ENCODE measurements at places on chromosomes 6 and 20.

GRCh38 chr6:84269947-84270733 lies 42.7 kb upstream of the CEP162 start:
- DNase-seq, result no peak

GRCh38 chr20:50278377-50278683 lies 87.7 kb downstream of the CEBPB start:
- DNase-seq, result no peak

GRCh38 chr6:132592855-132593254 lies 3.3 kb upstream of the TAAR5 start:
- no peak for DNase-seq

- no peak for DNase-seq
These were observed 320.3 kb downstream of the BMP2 start for GRCh38 chr20:7087803-7088202.

DNA sequence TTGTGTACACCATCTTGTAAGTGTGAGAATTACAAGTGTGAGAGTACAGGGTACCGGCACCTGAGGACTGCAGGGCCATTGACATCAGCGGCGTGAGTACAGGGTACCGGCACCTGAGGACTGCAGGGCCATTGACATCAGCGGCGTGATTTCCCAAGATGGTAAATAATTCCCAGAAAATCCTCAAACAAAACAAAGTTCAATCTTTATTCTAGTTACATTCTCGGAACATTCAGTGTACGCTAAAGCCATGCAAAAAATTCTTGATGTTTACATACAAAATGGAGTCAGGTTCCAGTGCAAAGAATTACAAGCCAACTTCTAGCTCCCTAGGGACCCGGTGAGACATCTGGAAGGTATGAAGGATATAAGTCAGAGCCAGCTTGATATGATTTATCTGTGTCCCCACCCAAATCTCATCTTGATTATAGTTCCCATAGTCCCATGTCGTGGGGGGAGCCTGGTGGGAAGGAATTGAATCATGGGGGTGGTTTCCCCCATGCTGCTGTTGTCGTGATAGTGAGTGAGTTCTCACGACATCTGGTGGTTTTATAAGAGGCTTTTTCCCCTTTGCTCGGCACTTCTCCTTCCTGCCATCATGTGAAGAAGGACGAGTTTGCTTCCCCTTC lies 172.7 kb downstream of the TTLL2 start:
- no peak for DNase-seq

DNA sequence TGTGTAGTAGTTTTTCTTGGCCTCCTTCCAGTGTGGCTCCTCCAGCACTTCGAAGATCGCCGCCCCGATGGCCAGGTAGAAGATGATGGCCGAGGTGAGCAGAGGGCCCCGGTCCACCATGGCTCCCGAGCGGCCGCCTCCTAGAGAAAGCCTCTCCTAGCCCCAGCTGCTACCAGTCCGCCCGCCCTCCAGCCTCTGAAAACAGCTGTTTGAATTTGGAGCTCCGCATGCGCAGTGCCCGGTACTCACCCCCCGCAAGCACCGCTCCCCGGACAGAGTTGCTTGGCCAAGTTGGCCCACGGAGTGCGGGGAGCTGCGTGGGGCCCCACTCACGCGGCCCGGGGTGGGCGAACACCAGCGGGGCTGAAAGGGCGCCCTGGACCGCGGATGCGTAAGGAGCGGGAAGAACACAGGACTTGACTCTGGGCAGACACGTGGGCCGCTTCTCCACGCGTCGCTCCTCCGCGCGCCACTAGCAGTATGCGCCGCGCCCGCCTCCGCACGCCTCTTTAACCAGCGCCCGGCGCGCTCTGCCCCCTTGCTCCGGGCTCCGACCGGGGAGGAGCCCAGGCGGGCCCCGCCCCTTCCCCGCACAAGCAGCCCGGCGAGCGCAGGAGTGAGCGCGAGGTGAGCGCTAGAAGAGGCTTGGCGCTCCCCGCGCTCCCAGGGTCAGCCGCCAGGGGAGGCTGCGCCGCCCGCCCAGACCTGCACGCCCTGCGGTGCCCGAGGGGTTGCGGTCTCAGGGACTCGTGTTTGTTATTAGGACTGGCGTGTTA lies at the start of gene KCNK5:
TSS of gene KCNK5 (minus strand) at position 484 of the 776 bp plus-strand sequence. CDS start at position 120, 364 bp downstream.
- peak; percentile 81 for DNase-seq

DNA sequence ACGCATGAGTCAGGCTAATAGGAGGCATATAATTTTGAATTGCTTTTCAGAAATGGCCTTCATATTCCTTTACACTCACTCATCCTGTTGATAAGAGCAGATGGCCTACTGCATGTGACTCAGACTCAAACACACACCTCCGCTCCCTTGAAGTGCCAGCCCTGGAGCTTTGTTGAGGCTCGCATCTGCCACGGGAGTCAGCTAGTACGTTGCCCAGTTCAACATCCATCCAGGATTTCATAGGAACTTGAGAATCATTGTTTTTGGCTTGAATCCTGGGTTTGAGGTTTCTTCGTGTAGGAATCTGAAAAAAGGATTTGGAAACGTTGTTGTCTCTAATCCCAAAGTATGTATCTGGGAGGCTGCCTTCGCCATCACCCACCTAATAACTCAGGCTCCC lies 87.4 kb upstream of the JAG1 start:
- no peak for DNase-seq

GRCh38 chr6:81575442-81575841 lies 177.0 kb downstream of the TENT5A start:
- DNase-seq, result no peak

DNA sequence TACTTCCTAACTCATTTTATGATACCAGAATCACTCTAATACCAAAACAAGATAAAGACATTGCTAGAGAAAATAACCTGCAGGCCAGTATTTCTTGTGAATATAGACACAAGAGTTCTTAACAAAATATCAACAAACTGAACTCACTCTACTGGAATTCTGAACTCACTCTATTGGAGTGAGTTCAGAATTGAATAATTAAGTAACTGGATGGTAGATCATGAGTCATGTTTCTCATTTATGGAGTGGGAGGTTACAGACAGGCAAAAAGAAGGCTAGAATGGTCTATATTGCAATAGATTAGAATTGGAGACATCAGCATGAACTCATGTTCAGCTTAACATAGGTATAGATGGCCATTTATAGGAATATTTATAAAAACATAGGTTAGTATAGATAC lies 26.6 kb upstream of the C6orf58 start:
- no peak for DNase-seq

- peak; percentile 76 for DNase-seq
These were observed 9.2 kb downstream of the ITPA start for GRCh38 chr20:3218307-3218988.

- no peak for DNase-seq
These were observed 443.9 kb downstream of the CDKAL1 start for GRCh38 chr6:20978151-20978614.

DNA sequence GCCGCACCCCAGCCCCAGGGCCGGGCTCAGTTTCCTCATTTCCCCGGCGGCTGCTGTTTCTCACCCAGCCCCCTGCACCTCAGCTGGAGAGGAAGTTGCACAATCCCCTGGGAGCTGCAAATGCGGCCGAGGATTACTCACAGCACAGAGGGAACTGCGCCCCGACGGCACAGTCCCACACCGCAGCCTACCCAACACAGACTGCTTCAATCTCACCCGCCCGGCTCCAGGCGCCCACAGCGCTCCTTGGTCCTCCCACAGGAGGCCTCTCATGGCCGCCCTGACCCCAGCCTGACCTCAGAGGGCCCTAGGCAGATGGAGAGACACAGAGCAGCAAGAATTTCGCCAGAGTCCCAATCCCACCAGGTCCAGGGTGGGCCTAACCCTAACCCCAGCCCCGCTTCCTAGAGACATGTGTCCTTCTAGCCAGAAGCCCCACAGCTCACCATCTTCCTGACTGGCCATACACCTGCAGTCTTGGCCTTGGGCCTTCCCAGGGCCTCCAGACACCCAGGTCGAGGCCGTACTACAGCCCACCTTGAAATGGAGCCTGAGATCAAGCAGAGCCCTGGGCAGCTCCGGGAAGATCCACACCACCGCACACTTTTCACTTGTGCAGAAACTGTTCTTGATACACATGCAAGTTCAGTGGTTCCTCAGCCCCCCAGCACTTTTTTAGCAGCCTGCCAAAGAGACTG lies 11.7 kb downstream of the TFEB start:
- DNase-seq, result no peak

- DNase-seq, result no peak
These were observed 39.3 kb upstream of the TTPAL start for GRCh38 chr20:44436393-44436792.

GRCh38 chr6:39792540-39793450 lies 619 bp downstream of the DAAM2 start:
- no peak for DNase-seq

DNA sequence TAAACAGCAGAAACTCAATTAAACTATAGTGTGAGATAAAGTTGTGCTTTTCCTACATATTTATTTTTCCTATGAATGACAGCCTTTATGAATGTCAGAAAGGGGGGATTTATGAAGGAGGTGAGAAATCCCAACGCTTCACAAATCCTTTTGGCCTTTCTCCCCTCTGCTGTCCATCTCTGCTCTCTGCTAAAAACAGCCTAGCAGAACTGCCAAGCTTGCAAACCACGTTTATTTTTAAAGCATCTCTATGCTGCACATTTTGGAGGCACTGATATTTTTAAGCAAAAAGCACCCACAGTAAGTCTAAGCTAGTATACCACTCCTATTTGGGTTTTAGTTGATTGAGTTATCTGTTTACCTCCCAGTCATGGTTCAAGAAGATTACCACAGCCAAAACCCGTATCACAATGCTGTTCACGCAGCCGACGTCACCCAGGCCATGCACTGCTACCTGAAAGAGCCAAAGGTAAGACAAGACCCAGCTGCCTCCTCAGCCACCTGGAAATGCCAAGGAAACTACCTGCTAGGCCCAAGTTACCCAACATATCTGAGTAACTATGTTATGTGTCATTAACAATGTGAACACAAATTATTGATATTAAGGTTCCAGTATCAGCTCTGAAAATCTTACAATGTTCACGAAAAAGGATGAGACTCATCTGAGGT lies 96.3 kb downstream of the MTFR2 start:
- no peak for DNase-seq

GRCh38 chr6:148242180-148242579 lies 100.5 kb upstream of the SASH1 start:
- no peak for DNase-seq

DNA sequence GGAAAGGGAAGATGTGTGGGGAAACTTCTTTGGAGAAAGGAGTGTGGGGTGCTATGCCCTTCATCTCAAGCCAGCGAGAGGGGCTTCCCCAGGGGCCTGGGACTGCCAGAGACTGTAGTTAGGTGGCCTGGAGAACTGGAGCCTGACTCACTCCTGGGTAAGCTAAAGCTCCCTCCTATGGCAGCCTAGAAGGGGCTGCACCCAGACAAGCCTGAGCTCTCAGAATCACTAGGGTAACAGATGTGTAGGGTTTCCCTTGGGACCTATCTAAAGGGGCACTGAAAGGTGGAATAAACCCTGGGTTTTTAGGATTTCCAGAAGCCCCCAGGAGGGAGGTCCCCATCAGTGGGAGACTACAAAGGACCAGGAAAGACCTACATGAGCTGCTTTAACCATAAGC lies 1.6 kb upstream of the ARMC2 start:
- no peak for DNase-seq

DNA sequence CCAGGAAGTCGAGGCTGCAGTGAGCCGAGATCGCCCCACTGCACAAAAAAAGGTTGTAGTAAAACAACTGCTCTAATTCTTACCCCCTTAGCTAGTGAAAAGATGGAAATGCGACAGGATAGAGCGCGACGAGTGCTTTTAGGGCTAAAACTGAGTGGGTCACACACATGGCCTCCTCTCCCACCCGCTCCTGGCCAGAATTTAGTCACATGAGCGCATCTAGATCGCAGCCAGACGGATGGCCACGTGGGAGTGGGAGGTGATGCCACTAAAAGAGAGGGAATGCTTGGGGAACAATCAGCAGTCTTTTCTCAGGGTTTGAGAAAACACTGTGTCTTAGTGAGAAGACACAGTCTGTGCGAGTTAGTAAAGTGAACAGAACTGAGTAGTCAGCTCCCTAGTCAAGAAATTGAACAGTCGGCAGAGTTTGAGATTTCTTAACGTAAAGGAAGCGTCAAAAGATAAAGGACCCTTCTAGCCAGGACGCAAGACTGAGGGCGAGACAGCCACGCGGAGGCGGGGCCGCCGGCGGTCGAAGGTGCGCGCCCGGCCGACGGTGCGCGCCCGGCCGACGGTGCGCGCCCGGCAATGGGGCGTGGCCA lies 664 bp upstream of the ACTR5 start:
- DNase-seq, result no peak

- DNase-seq, result no peak
These were observed 138.2 kb downstream of the UNC5CL start for GRCh38 chr6:40900791-40901190.

- DNase-seq, result no peak
These were observed 55.3 kb upstream of the ADTRP start for GRCh38 chr6:11833626-11834592.

GRCh38 chr20:58524814-58525213 lies 9.6 kb upstream of the APCDD1L start:
- no peak for DNase-seq

- DNase-seq, result no peak
These were observed 1.4 kb downstream of the PHACTR3 start for GRCh38 chr20:59605601-59606364.

- DNase-seq, result no peak
These were observed 6.4 kb downstream of the PTK6 start for GRCh38 chr20:63530788-63531160.

DNA sequence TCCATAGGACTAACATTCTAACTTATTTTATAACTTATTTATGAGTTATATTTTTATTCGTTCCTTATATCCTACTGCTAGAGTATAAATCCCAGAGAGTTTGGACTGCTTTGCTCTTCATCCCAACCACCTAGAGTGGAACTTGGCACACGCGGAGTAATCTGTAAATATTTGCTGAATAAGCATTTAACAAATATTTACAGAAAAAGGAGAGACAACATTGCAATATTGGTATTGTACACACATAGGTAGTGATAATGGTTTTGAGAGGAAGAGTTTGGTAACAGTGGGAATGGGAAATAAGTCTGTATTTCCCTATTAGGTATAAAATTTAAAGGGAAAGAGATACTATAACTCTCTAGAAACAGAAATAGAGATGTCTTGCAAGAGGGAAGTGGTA lies 634.8 kb upstream of the CITED2 start:
- no peak for DNase-seq

- no peak for DNase-seq
These were observed 55.1 kb downstream of the ID4 start for GRCh38 chr6:19892260-19892659.

DNA sequence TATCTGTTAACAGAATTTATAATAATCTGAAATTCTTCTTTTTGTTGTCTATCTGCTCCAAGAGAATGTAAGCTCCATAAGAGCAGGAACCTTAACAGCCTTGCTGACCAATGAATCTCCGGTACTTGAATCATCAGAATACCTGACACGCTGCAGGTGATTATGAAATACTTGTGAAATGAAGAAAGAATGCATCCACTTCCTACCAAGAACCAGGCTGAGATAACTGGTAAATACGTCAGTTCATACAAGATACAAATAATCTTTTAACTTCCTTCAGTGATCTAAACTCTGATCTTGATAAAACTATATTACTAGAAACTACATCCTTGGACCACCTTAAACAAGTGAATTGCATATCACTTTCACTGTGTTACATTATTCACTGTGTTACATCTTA lies 116.2 kb downstream of the MAP3K5 start:
- DNase-seq, result no peak

GRCh38 chr6:35683267-35683666 lies 5.4 kb downstream of the FKBP5 start:
- no peak for DNase-seq

All from stimulated activated CD8-positive, alpha-beta memory T cell treated with anti-CD3 and anti-CD28 coated beads, Interleukin-2, amount 100 ng/mL, for 48 hours (primary cell).